ENCODE measurements at places on chromosomes 7 and 10.

DNA sequence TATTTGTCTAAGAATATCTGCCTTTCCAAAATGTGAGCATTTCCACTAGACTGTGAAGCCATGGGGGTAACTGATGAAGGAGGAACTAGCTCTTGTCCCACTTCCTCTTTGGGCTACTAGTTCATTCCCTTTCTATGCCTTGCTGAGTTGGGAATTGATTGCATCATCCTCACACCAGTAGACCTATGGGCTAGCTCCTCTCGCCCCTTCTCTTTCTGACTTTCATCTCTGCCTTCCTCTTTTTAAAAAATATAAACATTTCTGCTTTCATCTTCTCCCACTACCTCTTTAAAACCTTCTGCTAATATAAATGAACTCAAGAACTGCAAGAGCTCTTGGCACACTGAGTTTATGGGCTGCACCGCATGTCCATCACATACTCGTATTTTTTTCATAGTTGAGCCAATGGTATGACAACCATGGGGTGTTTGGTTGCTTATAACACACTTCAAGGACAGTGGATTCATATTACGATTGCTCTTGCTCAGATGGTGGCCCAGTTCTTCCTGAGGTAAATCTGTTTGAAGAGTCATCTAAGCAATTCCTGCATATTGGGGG lies 182.0 kb downstream of the REEP3 start:
- no peak for DNase-seq

DNA sequence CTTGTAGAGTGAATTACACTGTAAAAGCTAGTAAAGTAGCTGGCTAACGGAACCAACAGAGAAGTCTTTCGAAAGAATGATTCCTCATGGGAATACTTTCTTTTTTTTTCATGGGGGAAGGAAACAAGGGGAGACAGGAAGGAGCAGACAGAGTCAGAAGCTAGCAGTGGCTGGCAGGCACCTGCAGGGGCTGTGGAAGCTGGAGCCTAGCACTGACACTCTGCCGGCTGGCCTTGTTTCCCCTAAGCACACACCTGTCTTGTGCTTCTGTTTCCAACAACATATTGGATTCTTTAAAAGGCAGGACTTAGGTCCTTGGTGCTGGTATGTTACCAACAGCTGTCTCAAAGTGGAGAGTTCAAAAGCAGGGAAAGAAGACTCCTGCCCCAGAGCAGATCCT lies 24.7 kb downstream of the NOD1 start:
- no peak for DNase-seq

DNA sequence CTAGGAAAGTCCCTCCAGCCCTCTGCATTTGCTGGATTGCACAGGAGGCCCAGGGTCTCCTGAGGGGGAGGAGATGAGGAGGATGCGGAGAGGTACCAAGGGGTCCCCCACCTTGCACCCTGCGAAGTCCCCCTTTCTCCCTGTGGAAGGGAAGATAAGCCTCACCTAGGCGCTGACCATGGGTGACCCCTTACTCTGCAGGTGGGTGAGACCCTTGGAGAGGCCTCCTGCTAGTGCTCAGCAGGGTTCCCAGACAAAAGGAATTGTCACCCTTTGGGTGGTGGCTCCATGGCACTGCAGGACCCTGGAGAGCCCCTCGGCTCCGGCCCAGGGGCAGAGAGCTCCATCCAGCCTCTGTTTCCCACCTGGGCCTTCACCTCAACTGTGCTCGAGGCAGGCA lies 107.0 kb upstream of the RET start:
- no peak for DNase-seq

DNA sequence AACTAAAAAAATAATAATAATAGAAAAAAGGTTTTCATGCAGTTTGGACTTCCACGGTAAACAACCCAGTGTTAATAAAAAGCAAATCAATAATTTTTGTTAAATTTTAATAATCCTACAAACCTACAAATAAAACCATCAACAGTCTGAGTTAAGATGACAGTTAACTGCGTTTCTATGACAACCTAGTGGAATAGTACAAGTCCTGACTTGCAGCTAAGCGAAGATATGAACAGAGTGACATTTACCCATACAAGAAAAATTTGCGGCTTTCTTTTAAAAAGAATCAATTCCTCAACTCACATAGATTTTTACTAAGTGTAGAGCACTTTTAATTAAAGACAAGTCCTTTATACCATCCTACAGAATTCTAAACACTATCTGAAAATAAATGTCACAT lies 35.6 kb downstream of the VPS41 start:
- DNase-seq, result no peak

DNA sequence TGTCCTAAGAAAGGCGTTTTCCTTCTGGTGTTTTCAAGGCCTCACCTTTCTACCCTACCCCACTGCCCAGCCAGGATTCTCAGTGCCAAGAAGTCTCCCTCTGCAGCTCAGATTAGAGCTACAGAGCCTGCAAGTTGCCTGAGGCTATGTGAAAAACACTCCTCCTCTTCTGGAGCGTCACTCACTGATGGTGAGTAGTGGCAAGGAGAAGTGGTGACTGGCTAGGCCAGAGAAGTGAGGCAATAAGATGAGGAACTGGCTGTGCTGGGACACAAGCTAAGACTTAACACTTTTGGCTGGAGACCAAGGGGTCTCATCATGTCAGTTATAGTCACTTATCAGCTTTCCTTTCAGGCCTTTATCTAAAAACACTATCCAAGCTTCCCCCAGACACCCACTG lies 86.7 kb upstream of the PRKAR2B start:
- no peak for DNase-seq

DNA sequence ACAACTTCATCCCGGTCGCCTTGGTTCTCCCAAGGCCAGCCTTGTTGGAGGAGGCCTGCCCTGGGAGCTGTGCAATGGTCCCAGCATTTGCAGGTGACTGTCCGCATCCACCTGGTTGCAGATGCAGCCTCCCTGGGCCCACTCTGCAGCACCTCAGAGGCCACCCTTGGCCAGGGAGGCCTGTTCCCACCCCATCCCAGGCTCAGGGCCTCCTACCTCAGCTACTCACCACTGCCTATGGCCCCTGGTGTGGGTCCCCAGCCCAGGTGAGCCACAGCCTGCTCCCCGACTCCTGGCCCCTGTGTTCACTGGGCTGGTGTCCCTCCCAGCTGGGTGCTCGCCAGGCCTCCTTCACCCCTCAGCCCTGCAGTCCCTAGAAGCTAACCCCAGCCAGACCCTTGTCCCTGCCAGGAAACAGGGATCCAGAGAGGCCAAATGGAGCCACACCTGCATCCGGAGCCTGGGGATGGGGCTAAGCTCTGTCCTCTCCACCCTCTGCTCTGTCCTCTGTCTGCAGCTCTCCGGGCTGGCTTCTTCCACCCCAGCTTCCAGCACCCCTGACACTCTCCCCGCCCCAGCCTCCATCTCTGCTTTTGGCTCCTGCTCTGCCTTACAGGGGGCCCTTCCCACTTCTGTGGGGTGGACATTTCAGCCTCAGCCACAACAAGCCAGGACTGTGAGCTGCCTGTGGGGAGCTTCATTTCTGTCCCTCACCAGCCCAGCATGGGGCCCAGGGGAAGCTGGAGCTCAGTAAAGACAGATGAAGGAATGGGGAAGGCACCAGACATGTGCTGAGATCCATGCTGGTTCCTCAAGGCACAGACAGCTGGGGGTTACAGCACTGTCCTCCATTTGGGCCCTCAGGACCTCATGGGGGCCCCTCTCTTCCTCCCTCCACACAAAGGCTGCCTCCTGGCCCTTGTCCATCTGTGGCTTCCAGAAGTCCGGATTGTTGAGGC lies 35.6 kb upstream of the ANTXRL start:
- no peak for DNase-seq

- no peak for DNase-seq
Observed at GRCh38 chr10:86337121-86337601, 29.4 kb downstream of the GRID1 start.

- DNase-seq, result peak; percentile 48
Observed at GRCh38 chr7:148882841-148883265, 1.2 kb downstream of the EZH2 start.

DNA sequence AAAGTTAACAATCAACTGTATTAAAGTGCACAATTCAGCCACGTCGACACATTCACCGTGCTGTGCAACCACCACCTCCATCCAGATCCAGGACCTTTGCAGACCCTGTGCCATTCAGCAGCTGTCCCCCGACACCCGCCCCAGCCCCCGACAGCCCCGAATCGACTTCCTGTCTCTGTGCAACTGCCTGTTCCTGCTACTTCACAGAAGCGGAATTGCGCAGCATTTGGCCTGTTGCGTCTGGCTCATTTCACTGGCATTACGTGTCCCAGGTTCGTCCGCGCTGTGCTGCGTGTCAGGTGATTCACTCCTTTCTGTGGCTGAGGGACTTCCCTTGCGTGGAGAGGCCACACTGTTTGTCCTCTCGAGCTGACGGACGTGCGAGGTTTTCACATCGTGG lies 33.2 kb upstream of the DNAAF5 start:
- DNase-seq, result no peak

DNA sequence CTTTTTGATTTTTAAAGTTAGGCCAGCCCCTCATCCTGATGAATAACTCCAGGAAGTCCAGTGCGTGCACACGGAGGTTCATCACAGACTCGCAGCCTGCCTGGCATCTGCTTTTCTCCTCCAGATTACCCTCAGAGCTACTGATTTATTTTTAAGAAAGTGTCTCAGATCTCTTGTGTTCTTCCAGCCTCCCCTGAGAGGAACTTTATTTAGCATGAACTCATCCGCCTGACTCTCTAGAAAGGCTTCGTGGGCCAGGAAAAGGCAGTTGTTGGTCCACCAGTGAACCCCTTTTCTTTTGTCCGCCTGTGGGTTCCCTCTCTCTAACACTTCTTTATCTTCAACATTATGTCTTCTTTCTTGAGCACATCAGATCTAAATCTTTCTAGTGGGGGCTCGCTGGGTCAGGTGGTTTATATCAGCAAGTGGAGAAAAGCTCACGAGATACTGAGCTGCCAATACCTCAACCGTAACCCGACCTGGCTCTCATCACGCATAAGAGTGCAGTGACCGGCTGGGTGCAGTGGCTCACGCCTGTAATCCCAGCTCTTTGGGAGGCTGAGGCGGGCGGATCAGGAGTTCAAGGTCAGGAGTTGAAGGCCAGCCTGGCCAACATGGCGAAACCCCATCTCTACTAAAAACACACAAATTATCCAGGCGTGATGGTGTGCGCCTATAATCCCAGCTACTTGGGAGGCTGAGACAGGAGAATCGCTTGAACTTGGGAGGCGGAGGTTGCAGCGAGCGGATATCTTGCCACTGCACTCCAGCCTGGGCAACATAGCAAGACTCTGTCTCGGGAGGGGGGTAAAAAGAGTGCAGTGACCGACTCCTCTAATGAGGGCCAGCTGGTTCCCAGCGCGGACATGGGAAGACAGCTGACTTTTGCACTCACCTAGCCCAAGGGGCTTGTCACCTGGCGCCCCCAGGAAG lies 162.3 kb downstream of the CCDC3 start:
- no peak for DNase-seq

DNA sequence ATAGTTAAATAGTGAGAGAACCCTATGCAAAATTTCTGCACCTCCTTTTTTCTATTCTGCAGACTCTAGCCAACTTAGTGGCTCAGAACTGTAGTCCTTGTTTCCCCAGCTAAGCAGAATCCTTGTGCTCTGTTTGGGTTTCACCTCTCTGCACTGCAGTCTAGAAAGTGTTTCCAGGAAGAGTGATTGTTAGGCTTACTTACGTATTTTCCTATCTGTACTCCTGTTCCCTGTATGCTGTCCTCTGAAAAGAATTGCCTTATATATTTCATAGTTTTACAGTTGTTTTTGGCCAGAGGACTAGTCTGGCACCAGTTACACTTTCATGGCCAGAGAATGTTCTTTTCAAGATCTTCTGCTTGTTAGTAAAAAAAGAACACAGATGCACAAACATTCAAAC lies 154.6 kb upstream of the POT1 start:
- DNase-seq, result no peak

GRCh38 chr10:70191161-70191971 lies 21.1 kb upstream of the SAR1A start:
- no peak for DNase-seq

GRCh38 chr10:24340883-24341282 lies 131.9 kb downstream of the KIAA1217 start:
- no peak for DNase-seq

DNA sequence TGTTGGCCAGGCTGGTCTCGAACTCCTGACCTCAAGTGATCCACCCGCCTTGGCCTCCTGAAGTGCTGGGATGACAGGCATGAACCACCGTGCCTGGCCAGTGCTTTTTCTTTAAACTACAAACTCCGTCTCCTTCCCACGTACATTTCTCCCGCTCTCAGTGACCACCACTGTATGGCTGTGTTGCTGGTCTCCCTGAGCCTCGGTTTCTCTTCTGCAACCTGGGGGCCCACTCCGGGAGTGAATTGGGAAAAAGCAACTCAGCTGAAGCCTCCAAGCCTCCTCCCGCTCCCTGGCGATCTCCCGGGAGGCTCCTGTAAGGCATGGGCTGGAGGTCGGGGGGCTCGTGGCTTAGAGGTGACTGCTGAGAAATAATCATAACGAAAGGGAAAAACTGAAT lies 136.3 kb downstream of the ELFN1 start:
- no peak for DNase-seq

- no peak for DNase-seq
Observed at GRCh38 chr7:120521761-120522737, 249.1 kb downstream of the KCND2 start.

DNA sequence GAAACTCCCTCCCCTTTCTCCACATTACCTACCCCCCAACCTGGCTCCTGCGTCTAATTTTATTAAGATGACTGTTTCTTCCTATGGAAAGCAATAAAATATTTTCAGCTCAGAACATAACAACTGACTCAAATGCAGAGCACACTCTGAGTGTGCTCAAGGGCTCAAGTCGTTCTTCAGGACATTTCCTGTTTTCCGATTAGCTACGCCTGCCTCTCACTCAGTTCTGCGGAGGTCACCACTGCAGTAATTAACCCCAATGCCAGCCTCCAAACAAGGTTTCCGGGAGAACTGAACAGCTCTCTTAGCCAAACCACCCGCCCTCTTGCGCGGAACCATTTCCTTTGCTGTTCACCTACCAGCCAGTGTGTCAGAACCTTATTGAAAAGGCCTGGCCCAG lies 19.3 kb downstream of the MYOF start:
- no peak for DNase-seq

DNA sequence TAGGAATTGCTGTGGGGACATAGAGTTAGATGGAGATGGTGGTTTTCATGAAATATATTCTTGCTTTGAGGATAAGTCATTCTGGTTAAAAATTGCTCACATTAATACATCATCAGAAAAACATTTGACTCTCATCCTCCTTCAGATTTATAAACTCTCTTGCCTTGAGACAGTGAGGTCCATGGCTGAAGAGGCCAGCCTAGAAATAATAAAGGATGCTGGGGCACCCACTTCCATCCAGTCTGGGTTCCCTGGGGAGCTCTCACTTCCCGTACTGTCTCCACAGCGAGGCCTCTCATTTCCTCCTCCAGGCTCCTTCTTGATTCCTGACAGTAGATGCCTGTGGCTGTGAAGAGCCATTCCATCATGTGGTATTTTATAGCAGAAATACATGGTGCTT lies 73.3 kb upstream of the PRKG1 start:
- no peak for DNase-seq

DNA sequence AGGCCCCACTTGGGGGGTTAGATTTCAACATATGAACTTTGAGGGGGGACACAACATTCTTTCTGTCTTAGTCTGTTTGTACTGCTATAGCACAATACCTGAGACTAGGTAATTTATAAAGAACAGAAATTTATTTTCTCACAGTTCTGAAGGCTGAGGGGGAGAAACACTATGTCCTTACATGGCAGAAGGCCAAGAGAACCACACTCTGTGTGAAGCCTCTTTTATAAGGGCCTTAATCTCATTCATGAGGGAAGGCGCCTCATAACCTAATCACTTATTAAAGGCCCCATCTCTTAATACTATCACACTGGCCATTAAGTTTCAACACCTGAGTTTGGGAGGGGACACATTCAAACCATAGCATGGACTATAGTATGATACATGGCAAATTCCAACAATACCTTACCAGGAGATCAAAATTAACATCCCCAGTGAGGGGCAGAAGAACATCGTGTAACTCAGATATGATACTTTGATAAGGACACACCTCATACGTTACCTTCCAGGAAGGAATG lies 9.3 kb upstream of the PDLIM1 start:
- no peak for DNase-seq
